ENCODE measurements at places on chromosomes 11 and 22. TPM values are rescaled to one million over a fixed set of nuclear protein-coding genes. Genes with fewer than 3 reads are reported as not detected.

DNA sequence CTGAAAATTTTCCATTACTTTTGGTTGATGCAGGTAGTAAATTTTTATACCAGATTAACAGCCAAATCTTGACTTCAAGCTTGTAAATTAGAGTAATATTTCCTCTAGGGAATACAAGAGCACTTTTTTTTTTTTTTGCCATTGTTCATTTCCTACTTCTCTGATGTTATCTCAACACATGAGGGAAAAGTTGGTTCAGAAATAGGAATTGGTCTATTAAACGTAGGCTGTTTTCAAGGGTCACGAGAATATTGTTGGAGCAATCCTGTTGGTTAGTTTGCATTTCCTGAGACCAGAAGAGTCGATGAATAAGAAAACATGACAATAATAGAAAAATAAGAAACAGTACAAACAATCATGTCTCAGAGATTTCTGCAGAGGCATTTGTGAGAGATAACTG, 453.9 kb upstream of the CCDC179 start:
- no peak for DNase-seq

GRCh38 chr11:128684549-128685401, 9.1 kb upstream of the FLI1 start:
- no peak for DNase-seq

DNA sequence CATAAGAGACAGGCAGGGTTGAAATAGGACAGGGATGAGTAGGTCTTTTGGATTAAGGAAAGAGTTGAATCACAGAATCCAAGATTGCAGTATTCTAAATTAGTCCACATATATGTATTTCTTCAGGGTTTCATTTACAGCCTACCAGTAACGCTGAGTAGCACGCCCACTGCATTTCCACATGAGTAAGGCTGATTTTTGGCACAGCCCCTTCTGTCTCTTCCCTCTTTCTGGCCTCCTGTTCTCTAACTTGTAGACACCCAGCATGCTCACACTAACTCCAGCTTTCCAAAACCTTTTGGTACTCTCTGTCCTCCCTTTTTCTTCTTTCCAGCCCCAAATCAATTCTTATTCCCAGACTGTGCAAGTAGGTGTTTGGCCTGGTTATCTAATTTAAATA, 3.7 kb upstream of the SIK2 start:
- no peak for DNase-seq

DNA sequence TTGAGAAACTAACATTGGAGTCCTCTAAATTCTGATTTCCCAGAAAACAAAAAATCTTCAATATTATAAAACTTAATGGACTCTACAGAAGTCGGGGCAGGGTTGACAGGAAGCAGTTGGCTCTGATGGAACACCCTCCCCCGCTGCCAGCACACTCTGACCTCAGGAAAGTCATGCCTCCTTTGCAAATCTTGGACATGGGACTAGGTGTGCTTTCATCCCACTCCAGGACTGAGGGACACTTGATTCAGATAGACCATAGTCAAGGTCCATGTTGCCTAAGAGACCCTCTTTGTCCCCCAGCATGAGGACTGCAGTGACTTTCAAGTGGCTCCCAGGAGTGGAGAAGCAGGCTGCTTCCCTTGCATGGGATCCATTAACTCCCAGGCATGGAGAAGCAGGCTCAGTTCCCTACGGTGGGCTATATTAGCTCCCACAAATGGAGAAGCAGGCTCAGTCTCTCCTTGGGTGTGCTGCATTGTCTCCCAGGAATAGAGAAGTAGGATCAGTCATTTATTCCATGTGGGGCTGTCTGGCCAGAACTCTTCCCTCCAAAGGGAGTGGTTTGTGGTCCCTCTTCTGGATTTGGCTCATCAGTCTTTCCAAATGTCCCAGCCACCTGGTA, 38.3 kb downstream of the C22orf31 start:
- DNase-seq: no peak

DNA sequence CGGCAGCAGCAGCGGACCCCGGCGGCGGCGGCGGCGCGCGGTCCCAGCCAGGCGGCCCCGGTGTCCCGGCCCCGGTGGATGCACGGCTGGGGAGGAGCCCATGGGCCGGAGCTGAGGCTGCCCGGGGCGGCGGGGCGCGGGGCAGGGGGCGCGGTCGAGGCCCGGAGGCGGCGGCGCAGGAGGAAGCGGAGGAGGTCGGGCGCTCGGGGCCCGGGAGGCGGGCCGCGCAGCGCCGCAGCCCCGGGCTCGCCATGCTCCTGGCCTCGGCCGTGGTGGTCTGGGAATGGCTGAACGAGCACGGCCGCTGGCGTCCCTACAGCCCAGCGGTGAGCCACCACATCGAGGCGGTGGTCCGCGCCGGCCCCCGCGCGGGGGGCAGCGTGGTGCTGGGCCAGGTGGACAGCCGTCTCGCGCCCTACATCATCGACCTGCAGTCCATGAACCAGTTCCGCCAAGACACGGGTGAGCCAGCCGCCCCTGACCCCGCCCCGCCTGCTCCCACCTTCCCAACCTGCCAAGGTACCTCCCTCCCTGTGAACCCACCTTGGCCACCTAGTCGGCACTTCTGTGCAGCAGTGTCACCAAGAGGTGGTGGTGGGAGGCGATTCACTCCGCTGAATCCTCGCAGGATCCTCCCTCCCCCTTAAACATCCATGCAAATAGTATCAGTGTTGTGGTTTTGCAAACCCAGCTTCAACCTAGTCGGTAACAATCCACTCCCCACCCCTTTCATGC, 580 bp downstream of the DTX4 start:
- DNase-seq: no peak

ACTN3 gene
- not detected for total RNA-seq

- no peak for DNase-seq
Observed at GRCh38 chr11:33507967-33508366, 192.7 kb downstream of the C11orf91 start.

- DNase-seq: no peak
Observed at GRCh38 chr11:76369406-76369805, 11.5 kb downstream of the THAP12 start.

DNA sequence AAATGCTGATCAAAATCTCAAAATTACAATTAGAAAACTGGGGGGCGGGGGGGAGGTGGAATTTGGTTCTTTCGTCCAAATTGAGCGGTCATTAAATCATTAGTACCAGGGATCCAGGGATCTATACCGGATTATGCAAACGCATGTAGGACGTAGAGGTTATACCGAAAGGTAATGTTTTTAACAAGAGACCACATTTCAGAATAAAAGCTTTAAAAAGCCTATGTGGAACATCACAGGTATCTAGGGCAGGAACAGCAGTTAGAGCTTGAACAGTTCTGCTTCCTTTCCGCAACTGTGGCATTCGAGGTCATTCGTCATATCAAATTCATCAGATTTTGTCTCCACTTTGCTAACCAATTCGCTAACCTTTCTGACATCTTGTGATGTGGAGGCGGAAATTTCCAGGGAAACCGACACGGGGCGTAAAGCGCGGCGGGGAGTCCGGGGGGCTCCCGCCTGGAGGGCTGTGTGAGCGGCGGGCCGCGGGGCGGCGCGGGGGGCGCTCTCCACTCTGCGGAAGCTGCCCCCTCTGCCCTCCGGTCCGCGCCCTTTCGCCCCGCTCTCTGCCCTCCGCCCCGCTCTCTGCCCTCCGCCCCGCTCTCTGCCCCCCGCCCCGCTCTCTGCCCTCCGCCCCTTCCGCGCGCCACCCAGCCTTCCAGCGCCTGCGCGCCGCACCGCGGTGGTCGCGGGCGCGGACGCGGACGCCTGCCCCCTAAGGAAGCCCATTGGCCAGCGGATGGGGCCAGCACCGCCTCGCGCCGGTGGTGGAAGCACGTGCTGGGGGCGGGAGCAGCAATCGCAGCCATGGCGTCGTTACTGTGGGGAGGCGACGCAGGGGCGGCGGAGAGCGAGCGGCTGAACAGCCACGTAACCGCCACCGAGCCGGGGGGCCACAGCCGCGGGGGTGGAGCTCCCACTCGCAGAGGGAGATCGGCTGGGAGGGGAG, at the start of gene DDX25:
TSS of gene DDX25 (plus strand) at position 798 of the 949 bp plus-strand sequence. CDS start at position 808, 10 bp downstream.
- DNase-seq: no peak

GRCh38 chr11:85647078-85647477, 689 bp upstream of the TMEM126A start:
- no peak for DNase-seq
